ENCODE measurements at places on chromosomes 2 and 18.

- DNase-seq: no peak
Observed at GRCh38 chr2:41334159-41334558, 713.7 kb upstream of the PKDCC start.

DNA sequence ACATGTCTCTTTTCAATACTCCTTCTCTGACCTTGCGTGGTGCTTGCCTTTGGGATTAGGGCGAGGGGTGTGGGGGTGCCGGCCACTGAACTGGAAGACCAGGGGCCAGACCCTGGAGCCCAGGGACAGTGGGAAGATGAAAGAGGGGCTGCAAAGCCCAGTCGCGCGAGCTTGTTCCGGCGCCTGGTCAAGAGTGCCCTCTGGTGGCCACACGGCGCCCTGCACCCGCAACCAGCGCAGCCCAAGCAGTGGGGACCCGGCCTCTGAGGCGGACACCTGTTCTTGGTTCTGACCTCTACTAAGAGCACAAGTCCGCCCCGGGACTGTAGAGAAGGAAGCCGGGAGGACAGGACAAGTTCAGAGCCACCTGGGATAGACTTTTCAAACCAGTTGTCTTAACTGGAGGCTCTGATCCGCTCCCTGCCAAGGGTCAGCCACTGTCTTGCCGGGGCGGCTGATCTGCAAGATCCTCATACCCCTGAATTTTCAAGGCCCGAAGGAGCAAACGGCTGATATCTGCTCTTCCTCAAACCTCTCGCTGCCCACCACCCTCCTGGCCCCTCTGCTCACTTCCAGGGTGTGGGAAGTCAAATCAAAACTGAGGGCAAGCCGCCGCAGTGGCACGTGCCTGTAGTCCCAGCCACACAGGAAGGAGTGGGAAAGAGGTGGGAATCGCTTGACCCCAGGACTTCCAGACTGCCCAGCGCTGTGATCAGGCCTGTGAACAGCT lies 14.9 kb upstream of the MSH6 start:
- DNase-seq: peak; percentile 17

- DNase-seq: no peak
Observed at GRCh38 chr2:60028849-60029565, 524.4 kb downstream of the BCL11A start.

DNA sequence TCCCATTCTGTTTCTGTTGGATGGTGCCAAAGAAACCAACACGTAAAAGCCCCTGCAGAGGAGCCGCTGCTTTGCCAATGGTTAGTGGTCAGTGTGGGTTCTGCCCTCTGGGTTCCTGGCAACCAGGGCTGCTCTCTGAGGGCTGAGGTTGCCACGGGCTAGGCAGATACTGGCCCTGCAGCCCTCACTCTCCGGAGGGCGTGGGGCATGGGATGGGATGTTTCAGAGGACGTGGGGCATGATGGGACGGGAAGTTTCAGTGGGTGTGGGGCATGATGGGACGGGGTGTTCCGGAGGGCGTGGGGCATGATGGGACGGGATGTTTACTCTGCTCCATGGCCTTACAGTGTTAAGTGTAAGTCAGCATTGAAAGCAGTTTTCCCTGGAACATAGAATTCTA lies 34.2 kb downstream of the ADI1 start:
- no peak for DNase-seq

- no peak for DNase-seq
Observed at GRCh38 chr2:85230679-85231467, 96.9 kb downstream of the TGOLN2 start.

GRCh38 chr18:56804395-56804794 lies 153.2 kb downstream of the WDR7 start:
- DNase-seq: no peak

GRCh38 chr2:228590681-228591080 lies 409.2 kb upstream of the SPHKAP start:
- no peak for DNase-seq

DNA sequence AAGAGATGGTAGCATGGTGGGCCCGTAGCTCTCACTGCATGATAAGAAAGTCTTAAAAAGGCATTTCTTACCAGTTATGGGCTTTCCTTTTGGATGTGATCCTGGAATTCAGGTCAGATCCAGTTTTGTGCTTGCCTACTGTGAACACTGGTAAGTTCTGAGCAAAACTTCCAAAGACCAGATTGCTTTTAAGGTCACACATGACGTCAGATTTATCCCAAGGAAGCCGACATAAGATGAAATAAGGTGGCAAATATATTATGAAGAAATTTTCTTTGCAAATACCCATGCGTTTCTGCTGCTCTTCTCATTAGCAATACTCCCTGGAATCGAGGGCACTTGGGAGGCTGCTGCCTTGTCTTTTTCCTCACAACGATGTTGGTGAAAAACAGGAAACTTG lies 416.4 kb upstream of the HNMT start:
- DNase-seq: no peak

DNA sequence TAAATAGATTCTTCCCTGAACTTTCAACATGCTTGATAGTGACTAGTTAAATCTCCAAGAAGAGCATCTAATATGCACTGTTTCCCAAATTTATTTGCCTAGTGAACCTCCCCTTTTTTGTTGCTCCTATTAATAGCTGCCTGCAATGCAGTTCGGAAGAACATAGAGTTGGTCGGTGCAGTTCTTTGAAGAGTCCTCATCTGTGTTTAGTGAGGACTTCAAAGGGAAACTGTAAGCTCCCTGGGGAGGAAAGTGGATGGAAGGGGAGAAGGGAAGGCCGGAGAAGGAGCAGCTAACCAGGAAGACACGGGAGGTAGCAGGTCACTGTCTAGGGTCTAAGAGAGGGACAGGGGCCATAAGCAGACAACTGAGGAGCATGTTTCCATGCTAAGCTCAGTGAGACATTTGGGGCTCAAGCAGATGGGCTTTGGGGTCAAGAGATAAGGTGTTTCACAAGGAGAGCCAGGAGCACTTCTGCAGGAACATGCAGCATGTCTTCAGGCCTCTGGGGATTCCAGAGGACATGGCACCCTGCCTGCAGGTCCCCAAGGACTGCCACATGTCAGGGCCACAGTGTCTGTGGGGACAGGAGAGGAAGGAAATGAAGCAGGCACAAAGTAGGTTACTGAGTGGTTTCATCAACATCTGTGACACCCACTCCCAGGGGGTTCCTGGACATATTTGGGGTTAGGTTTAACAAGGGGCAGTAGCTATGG lies 48.7 kb upstream of the ANXA4 start:
- DNase-seq: no peak

DNA sequence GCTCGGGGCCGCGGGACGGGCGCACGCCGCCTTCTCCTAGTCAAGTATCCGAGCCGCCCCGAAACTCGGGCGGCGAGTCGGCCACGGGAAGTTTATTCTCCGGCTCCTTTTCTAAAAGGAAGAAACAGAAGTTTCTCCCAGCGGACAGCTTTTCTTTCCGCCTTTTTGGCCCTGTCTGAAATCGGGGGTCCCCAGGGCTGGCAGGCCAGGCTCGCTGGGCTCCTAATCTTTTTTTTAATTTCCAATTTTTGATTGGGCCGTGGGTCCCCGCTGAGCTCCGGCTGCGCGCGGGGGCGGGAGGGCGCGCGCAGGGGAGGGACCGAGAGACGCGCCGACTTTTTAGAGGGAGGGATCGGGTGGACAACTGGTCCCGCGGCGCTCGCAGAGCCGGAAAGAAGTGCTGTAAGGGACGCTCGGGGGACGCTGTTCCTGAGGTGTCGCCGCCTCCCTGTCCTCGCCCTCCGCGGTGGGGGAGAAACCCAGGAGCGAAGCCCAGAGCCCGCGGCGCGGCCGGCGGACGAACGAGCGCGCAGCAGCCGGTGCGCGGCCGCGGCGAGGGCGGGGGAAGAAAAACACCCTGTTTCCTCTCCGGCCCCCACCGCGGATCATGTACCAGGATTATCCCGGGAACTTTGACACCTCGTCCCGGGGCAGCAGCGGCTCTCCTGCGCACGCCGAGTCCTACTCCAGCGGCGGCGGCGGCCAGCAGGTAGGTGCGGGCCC lies 617 bp downstream of the FOSL2 start:
- peak; percentile 62 for DNase-seq

DNA sequence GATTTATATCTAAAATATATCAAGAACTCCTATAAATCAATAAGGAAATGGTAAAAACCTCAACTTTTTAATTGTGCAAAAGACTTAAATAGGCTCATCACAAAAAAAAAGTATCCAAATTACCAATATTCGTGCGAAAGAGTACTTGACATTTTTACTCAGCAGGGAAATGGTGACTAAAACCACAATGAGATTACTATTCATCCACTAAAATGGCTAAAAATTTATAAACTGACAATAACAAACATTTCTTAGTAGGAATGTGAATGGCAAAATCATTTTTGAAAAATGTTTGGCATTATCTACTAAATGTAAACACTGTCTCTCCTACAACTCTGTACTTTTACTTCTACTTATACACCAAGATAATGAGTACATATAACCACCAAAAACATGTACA lies 184.8 kb upstream of the RND3 start:
- no peak for DNase-seq

- no peak for DNase-seq
Observed at GRCh38 chr2:207042841-207043240, 103.5 kb downstream of the CPO start.

- DNase-seq: no peak
Observed at GRCh38 chr2:166334805-166335204, 40.9 kb downstream of the SCN9A start.

DNA sequence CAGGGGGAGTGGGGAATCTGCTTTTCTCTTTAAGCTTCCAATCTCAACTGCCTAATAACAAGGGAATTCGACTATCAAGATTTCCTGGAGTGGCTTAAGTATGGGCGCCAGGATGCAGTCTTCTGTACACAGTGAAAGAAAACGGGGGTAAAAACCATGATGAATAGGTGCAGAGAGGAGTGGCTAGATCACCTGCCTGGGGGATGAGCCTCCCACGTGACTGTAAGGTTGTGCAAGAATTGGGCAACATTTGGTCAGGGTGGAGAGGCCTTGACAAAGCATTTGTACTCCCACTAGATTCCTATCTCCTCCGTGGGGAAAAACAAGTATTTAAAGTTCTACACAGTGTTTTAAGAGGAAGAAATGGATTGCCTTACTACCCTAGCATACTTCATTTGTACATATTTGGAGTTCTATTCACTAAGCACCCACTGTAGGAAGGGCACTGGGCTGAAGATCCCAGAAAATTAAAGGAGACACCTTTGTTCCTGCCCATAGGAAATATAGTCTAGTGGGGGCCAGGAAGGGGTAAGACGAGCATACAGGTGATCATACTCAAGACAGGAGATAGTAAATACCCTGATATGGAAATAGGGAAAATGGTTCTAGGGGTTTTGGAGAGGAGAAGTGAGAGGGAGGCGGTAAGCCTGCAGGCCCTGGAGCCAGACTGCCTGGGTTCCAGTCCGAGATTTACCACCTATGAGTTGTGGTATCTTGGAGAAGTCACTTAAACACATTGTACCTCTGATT lies 29.2 kb downstream of the EPAS1 start:
- DNase-seq: no peak

DNA sequence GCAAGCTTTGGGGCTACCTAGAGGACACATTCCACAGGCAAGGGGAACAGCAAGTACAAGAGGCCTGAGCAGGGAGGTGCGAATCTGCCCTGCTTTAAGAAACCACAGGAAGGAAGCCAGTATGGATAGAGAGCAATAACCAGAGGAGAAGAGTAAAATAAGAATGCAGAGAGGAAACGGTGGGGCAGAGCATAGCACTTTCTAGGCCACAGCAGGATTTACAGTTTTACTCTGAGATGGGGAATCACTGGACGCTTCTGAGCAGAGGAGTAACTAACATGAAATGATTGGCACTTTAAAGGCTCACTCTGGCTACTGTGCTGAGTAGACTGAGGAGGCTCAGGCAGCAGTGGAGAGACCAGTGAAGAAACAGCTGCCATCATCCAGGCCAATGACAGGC lies 23.8 kb downstream of the AAK1 start:
- no peak for DNase-seq

- DNase-seq: no peak
Observed at GRCh38 chr2:1611886-1612285, 132.4 kb downstream of the PXDN start.

- no peak for DNase-seq
Observed at GRCh38 chr18:75235896-75236295, 25.3 kb downstream of the TSHZ1 start.

GRCh38 chr2:120596990-120597594 lies 138.6 kb upstream of the GLI2 start:
- DNase-seq: no peak

DNA sequence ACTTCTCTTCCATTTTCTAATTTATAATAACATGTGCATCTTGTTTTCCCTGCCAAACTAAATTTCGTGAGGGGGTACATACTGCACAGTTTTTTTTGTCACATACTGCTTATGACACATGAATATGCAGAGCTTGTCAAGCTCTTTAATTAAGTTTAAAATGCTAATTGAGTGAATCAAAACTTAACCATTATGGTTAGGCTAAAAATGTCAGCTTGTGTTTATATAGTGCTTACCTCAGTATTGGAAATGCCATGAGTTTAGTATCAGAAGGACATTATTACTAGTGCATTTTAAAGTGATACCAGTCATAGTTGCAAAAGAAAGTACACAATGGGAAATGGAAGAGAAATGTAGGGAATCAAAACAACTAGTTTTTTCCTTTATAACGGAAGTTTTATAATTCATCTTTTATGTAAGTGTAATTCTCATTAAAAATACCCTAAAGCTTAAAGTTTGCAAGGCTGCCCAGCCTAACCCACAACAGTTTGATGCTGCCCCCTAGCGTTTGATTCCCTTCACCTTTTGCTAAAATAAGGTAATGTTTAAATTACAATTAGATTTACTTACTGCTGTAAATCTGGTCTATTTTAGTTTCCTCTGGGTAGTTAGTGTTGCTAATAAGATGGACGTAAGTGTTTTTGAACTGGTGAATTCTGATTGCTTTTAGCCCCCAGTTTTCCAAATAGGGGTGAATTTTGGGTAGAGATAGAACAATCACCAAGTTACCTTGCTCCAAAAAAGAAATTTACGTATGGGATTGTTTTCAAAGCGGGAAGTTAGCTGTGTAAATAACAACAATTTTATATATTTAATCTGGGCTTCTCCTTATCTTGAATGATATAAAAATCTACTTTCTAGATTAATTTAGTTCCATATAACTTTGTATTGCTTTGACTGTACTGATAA lies 3.2 kb downstream of the SLC39A10 start:
- peak; percentile 2 for DNase-seq

DNA sequence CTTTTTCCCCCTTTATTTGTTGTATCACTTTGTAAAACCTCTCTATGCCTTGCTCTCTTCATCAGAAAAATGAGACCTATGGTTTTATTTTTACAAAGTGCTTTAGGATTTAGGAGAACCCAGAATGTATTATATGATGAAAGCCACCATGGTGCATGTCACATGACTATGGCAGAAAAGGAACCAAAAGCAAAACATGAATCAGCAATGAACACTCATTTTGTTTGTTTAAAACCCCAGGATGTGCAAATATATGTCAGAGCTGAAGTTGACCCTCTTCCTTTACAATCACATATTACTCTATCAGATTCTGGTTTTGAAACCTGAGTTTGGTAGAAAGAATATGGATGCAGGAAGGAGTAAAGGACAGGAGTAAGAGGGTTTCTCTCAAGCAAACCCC lies 70.0 kb downstream of the FIGN start:
- no peak for DNase-seq

GRCh38 chr2:98517636-98518035 lies 73.0 kb downstream of the INPP4A start:
- no peak for DNase-seq

GRCh38 chr2:31227711-31228125 lies 6.2 kb upstream of the EHD3 start:
- DNase-seq: no peak

Data from NCI-H2171 (cell line).